Fibroblast of villous mesenchyme (primary cell): ENCODE measurements at places on chromosomes 3 and 15. TPM values are rescaled to one million over a fixed set of nuclear protein-coding genes. Genes with fewer than 3 reads are reported as not detected.

HOMER2 gene
- total RNA-seq = 1.3 TPM in 2 replicates

GOLGA8H gene
- total RNA-seq = under 0.01 TPM in 1 of 2 replicates, not detected in the other

ADAMTSL3 gene
- total RNA-seq = under 0.01 TPM in 2 replicates

B2M gene
- 2,255 and 2,821 TPM in 2 replicates for total RNA-seq

ANXA2 gene
- total RNA-seq = 2,870 and 3,211 TPM in 2 replicates

DNA sequence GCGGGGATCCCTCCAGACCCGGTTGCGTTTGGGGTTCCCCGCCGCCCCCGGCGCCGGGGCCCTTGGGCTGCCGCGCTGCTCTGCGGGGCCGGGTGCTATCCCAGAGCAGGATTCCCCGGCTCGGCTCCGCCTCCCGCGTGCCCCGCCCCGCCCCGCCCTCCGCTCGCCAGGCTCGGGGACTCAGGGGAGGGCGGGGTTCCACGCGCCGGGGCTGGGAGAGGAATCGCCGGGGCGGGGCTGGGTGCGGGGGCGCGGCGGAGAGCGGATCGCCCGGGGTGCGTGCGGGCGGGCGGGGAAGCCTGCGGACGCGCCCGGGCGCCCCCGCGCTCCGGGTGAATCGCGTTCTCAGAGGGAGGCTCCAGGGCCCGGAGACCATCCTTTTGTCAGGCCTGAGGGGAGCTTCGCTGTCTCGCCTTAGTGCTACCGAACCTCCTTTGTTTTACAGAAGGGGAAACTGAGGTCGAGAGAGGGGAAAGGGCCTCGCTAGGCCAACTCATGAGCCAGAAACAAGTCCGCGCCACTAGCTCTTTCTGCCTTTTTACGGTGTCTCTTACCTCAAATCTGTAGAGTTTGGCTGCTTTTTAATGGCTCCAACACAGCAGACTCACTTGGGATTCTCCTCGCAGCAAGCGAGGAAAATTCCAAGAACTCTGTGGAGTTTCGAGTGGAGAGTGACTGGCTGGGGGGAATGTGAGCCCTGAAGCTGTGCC, at the start of gene TMEM158:
Gene TMEM158, minus strand, starts transcription at position 82 of the 710 bp plus-strand sequence. CDS start 260 bp downstream, outside the sequence.
- peak; percentile 82 for DNase-seq

GRCh38 chr15:80309769-80310384, 57.9 kb upstream of the CTXND1 start:
- peak; percentile 37 for DNase-seq

GRCh38 chr15:84807228-84807627, 9.9 kb upstream of the ALPK3 start:
- no peak for DNase-seq

DNA sequence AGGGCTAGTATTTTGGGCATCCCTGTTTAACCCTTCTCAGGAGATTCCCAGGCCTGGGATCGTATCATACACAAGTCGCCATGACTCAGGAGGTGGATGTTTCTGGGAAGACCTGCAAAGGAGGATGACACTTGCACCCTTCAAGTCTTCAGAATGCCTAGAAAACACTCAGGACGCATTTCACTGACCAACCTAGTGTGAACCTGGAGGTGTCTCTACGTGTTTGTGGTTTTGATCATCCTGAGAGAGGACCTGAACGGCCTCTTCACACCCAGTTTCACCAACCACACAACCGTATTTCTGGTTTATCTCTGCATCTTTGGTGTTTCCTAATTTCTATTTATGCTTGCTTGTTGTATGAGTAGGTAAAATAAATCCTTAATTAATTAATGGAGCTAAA, 2.8 kb upstream of the CLDND1 start:
- no peak for DNase-seq

DNA sequence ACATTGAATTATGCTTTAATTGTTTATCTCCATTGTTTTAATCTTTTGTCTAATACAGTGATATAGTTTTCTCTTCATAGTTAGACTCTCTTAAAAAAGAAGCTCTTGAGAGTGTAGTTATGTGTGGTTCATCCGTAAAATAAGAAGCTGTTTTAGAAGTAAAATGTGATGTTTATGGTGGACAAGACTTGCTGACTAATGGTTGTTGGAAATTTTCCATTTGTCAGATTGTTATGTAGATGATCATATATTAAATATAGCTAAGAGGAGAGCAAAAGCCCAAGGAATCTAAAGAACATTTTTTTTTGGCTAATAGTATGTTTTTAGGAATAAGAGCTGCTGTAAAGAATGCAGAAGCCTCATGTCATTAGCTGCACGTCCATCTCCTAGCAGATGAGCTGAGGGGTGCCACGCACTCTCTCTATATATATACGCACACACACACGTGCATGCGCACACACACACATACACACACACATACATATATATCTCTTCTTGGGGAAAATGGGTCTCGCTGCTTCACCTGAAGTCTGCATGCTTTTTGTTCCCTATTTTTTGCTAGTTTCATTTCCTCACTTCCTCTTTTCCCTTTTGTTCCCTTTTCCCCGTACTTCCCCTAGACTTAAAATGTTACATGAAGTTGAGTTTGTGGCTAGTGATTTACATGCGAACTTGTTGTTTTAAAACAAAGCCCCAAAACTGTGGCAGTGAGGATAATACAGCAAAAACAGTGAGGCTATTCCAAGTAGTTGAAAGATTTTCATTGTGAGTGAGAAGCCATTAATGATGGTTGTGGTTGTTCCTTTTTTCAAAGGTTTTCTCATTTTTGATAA, 107.8 kb downstream of the MBNL1 start:
- DNase-seq = peak; percentile 62

DNA sequence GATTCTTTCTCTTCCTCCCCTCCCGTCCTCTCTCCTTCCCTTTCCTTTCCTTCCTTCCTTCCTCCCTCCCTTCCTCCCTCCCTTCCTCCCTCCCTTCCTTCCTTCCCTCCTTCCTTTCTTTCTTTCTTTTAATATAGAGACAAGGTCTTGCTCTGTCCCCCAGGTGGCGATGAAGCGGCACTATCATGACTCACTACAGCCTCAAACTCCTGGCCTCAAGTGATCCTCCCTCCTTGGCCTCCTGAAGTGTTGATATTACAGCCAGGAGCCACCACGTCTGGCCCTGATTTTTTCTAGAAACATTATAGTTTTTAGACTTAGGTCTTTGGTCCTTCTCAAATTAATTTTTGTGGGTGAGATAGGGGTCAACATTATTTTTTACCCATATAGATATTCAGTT, 15.5 kb downstream of the GRM2 start:
- no peak for DNase-seq

- DNase-seq = peak; percentile 55
These were observed 1.2 kb upstream of the SNAPC5 start for GRCh38 chr15:66498501-66499386.

- no peak for DNase-seq
These were observed 48.3 kb downstream of the DHX36 start for GRCh38 chr3:154275965-154276364.

GRCh38 chr15:51398626-51399025, 57.2 kb downstream of the GLDN start:
- no peak for DNase-seq

- no peak for DNase-seq
These were observed 43.1 kb upstream of the HES1 start for GRCh38 chr3:194092881-194093301.

GRCh38 chr15:101559952-101560351, 70.4 kb upstream of the PCSK6 start:
- DNase-seq = no peak

DNA sequence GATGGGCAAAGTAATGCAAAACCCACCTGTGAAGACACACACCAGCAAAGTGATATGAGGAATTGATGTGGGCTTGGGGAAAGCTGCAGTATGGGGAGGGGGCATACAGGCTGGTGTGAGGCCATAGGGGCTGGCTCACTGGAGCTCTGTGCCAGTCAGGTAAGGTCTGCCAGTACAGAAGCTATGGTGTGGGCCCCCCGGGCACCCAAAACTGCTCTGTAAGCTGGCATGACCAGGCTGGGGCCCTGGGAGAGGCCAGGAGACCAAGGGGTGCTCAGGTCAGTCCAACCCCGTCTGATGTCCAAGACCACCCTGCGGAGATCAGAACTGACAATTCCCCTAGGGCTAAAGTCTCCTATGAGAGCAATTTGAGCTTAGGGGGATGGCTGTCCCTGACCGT, 163.1 kb downstream of the KCNMB2 start:
- no peak for DNase-seq

- DNase-seq = no peak
These were observed 20.0 kb downstream of the CERS3 start for GRCh38 chr15:100508641-100509300.

- DNase-seq = no peak
These were observed 1.1 kb upstream of the GYG1 start for GRCh38 chr3:148990236-148990635.

DNA sequence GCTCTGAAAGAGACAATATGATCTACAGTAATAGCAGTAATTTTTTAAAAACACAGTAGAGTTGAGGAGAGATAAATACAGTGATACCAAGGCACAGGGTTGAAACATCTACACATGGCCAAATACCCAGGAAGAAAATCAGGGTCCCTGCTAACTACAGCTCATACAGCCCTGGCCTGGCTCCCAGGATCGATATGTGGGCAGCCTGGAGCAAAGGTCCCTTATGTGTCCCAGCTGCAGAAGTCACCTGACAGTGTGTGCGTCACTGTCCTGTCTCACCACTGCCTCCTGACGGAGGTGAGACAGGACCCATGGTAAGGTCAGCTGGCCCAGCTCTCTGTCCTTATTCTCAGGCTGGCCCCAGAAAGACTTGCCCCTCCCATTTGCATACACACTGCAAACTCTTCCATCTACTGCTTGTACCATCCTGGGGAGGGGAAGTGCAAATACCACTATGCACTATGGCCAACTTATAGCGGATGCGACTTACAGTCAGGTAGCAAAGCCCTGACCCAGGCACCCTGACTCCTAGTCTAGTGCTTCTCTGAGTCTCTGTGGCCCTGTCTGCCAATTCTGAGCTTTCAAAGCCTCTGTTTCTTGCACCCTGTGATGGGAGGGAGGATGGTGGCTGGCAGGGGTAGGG, 22.0 kb upstream of the BCL2L10 start:
- DNase-seq = no peak
